ENCODE measurements at places on chromosomes 2 and 18. TPM values are rescaled to one million over a fixed set of nuclear protein-coding genes. Genes with fewer than 3 reads are reported as not detected.
A peak's percentile ranks its signal among the peaks of the same experiment; 100 is the strongest.

DNA sequence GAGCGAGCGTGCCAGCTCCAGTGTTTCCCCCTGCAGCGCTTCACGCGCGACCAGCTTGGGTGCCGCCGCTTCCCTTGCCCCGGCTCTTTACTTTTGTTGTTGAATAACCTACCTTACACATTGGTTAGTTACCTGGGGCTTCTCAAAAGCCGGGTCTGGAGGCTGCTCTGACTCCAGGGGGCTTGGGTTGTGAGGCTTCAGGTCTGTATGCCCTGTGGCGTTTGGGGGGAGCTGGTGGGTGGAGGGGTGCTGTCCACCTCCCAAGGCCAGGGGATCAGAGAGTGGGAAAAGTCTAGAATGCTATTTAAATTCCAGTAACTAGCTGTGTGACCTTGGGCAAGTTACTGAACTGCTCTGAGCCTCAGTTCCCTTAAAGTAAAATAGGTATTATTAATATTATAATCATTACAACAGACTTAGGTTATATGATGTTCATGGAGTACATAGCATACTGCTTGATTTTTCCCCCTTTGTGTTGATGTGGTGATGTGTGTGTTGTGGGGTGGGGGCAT, 770 bp downstream of the LYPD6B start:
- peaks cover 40% of the 10 kb centered on the region for H3K27me3 ChIP-seq
- no peaks in the 10 kb centered on the region for H3K36me3 ChIP-seq
- no peaks in the 10 kb centered on the region for H3K4me1 ChIP-seq
- no peak overlapping the region for H3K27ac ChIP-seq

DNA sequence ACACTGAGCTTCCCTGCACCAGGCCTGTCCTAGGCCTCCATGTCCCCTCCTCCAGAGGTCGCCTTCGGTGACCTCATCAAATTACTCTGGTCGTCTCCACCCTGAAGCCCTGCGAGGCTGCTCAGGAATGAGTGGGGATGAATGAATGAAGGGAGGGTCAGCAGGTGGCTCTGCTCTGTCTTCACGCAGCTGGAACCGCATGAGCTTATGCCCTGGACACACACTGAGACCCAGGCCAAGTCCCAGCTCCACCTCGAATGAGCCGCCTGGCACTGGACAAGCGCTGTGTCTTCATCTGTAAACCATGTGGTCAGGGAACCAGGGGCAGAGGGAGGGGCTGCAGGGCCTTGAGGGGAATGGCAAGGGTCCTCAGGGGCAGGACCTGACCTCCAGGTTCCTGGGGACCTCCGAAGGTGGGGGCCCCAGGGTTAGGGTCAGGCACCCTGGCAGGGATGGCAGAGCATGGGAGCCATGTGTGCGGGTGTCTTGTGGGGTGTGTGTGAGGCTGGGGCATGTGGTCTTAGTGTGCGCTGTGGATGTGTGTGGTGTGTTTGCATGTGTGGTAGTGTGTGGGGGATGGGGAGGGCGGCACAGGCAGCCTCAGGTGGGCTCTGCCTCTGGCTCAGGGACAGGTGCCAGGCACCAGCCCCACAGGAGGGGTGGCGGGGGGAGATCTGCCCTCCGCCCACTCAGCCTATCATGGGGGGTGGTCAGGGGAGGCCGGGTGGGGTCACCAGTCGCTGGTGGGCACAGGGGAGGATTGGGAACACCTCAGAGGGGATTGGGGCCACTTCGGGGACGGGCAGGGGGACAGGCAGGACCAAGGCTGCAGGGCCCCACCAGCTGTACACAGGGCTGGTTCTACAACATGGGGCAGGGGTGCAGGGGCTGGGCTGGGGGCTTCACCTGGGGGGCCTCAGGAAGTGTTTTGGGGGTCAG, 13.9 kb downstream of the ODC1 start:
- H3K36me3 ChIP-seq: no peaks in the 10 kb centered on the region
- peak; percentile 53 for DNase-seq
- H3K4me1 ChIP-seq: no peaks in the 10 kb centered on the region
- H3K4me3 ChIP-seq: no peak overlapping the region
- H3K27me3 ChIP-seq: peaks cover 19% of the 10 kb centered on the region

DNA sequence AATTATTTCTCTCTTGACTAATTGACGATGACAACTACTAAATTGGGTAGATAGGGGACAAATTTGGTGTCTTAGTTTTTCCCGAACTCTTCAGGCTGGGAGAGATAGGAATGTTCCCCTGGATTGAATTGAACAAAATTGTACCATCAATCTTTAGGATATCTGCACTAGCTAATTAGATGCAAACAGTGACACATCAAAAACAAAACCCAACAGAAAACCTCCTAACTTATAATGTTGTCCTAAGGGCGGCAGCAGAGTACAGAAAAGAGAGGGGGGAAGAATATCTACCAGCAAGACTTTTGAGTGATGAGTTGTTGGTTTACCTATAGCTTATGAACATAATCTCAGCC, 342.9 kb downstream of the INSIG2 start:
- DNase-seq: no peak
- no peak overlapping the region for H3K4me3 ChIP-seq
- peaks cover 5% of the 10 kb centered on the region for H3K27me3 ChIP-seq
- no peaks in the 10 kb centered on the region for H3K36me3 ChIP-seq
- H3K4me1 ChIP-seq: no peaks in the 10 kb centered on the region
- no peak overlapping the region for H3K27ac ChIP-seq

- H3K4me1 ChIP-seq: no peaks in the 10 kb centered on the region
- no peak overlapping the region for H3K4me3 ChIP-seq
- H3K27me3 ChIP-seq: no peaks in the 10 kb centered on the region
- peaks cover 4% of the 10 kb centered on the region for H3K36me3 ChIP-seq
Observed at GRCh38 chr18:12029786-12030584, 48.7 kb downstream of the IMPA2 start.

DNA sequence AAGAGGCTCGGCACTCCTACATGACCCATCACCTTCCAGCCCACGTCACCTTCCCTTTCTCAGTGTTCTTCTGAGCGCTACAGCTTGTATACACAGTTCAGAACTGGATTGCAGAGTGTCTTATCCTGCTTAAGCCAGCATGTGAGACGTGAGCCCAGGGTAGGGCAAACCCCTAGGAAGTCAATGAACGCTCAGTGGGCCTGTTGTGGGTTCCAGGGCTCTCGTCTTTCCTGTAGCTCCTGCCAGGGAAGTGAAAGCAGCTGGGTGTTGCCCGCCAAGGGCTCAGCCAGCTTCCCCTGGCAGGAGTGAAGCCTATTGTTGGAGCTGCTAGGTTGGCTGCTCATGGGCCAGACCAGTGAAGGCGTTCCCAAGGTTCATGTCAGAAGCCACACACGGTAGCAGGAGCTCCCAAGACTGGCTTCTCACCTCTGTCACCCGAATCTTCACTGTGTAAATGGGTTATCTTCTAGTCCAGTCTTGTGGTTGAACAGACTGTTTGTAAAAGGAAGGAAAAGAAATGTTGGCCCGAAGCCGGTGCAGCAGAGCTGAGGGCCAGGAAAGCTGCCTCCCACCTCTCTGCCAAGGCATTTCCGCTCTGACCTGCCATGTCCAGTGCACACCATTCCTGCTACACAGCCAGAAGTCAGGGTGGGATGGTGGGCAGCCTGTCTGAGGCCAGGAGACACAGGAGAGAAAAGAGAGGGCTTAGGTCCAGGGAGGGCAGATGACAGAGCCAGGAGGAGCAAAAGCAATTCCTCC, 69.6 kb upstream of the RMDN2 start:
- DNase-seq: no peak
- H3K4me1 ChIP-seq: no peaks in the 10 kb centered on the region
- no peaks in the 10 kb centered on the region for H3K36me3 ChIP-seq
- H3K4me3 ChIP-seq: no peak overlapping the region

- H3K36me3 ChIP-seq: no peaks in the 10 kb centered on the region
- no peak overlapping the region for H3K27ac ChIP-seq
- no peaks in the 10 kb centered on the region for H3K27me3 ChIP-seq
Observed at GRCh38 chr18:3319399-3319798, 57.5 kb downstream of the MYL12B start.

DNA sequence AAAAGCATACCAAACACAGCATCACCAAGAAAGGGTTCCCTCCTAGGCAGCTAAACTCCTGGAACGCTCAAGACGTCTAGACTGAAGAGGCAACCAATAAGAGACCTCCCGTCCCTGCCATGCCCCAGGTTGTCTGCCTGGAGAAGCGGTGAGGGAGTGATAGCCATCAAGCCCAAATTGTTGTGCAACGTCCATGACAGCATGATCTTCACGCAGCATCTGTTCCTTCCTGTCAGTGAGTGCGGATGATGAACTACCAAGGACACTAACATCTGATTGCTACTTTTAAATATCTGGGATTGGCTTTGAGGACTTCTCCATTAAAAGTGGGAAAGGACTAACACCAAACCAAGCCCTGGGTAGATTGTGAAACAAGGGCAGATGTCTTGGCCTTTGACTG, 149.7 kb downstream of the TXNL1 start:
- no peaks in the 10 kb centered on the region for H3K27me3 ChIP-seq
- H3K4me3 ChIP-seq: no peak overlapping the region
- H3K36me3 ChIP-seq: no peaks in the 10 kb centered on the region
- no peak overlapping the region for H3K27ac ChIP-seq
- DNase-seq: no peak

GRCh38 chr2:190199530-190199929, 120.1 kb downstream of the HIBCH start:
- H3K27ac ChIP-seq: no peak overlapping the region
- H3K4me1 ChIP-seq: no peaks in the 10 kb centered on the region
- no peaks in the 10 kb centered on the region for H3K27me3 ChIP-seq
- no peaks in the 10 kb centered on the region for H3K36me3 ChIP-seq

DNA sequence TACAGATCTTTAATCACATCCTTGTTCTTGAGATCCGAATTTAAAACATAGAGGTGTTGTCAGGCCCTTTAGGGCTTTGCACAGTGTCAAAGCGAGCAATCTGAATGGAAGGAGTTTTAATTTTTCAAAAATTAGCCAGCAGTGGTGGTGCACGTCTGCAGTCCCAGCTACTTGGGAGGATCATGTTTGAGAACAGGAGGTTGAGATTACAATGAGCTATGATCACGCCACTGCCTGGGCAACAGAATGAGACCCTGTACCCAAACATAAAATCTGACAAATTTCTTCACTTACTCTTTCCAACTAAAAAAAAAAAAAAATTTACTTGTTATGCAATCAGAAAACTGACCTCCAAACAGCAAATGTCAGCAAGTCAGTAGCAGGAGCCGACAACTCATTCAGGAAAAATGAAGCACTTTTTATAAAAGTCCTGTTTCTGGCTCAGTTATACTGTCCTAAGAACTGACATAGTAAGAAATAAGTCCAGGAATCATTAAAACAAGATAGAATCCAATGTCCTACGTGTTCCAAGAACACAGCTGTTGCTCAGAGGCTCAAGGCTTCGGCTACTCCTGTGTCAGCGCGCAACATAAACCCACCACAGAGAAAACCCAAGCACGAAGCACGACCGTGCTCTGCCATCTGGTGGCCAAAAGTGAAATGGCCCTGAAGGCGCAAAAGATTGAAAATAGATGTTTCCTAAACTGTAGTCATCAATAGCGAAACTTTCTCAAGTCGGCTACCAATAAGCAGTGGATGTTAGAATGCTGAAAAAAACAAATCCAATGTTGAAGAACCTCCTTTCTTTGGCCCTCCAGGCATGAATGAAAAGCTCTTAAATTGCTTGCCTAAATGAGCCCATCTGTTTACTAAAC, 138.1 kb downstream of the INO80D start:
- no peaks in the 10 kb centered on the region for H3K27me3 ChIP-seq
- H3K4me3 ChIP-seq: no peak overlapping the region
- no peaks in the 10 kb centered on the region for H3K36me3 ChIP-seq
- peak; percentile 77 for DNase-seq
- H3K27ac ChIP-seq: no peak overlapping the region

GRCh38 chr2:9715238-9715637, 84.4 kb upstream of the YWHAQ start:
- no peaks in the 10 kb centered on the region for H3K36me3 ChIP-seq
- no peak overlapping the region for H3K27ac ChIP-seq
- no peak for DNase-seq
- no peaks in the 10 kb centered on the region for H3K4me1 ChIP-seq

- no peak overlapping the region for H3K4me3 ChIP-seq
- peaks cover 12% of the 10 kb centered on the region for H3K4me1 ChIP-seq
- no peak for DNase-seq
- H3K27me3 ChIP-seq: no peaks in the 10 kb centered on the region
- H3K36me3 ChIP-seq: no peaks in the 10 kb centered on the region
Observed at GRCh38 chr2:62495761-62496160, 10.2 kb downstream of the TMEM17 start.

DNA sequence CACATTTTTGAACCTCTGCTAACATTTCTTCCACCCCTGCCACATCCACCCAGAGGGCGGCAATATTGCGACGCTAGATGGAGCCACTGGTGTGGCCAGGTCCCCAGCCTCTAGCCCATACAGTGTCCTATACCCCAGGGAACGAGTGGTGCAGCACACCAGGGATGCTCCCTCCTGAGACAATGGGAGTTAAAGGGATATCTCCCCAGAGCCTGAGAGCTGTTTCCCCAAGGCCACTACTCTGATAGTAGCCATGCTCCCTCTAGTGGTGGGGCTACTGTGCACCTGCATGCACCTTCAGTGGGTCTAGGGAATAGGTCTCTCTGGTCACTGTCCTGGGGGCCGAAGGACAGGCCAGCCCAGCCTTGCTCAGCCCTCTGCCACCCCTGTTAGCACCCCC, 336.4 kb upstream of the FSHR start:
- no peaks in the 10 kb centered on the region for H3K27me3 ChIP-seq
- no peaks in the 10 kb centered on the region for H3K4me1 ChIP-seq
- H3K36me3 ChIP-seq: no peaks in the 10 kb centered on the region
- H3K27ac ChIP-seq: no peak overlapping the region
- no peak overlapping the region for H3K4me3 ChIP-seq
- peak; percentile 71 for DNase-seq

DNA sequence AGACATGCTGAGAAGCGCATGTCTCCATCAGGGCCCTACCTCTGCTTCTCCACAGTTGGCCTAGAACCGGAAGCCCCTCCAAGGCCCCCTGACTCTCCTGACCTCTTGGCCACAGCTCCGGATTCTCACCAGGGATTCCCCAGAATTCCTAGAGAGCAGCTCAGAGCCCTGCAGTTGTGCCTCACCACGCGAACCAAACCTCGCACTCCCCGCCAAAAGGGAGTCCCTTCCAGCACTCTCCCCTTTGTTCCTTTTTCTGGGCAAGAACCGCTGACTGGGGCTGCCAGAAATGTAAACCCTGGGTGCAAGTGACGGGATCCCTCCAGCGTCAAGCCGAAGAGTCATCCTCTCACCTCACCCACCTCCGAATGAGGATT, 36.7 kb downstream of the AFF3 start:
- no peaks in the 10 kb centered on the region for H3K36me3 ChIP-seq
- peak overlapping the region; percentile 62 for H3K4me3 ChIP-seq
- peaks cover 26% of the 10 kb centered on the region for H3K4me1 ChIP-seq
- peak; percentile 43 for DNase-seq
- peaks cover 85% of the 10 kb centered on the region for H3K27me3 ChIP-seq
- H3K27ac ChIP-seq: no peak overlapping the region

- H3K27me3 ChIP-seq: no peaks in the 10 kb centered on the region
- H3K36me3 ChIP-seq: no peaks in the 10 kb centered on the region
- no peak overlapping the region for H3K27ac ChIP-seq
Observed at GRCh38 chr2:15195813-15196212, 365.3 kb downstream of the NBAS start.

The ST6GAL2 gene
- 12.8 TPM for total RNA-seq

The LRRC30 gene
- total RNA-seq: not detected

The HAAO gene
- total RNA-seq: 0.77 TPM
